T-helper 1 cell (primary cell): ENCODE measurements at places on chromosomes 12 and 14.

GRCh38 chr14:100144996-100145646 is 14.3 kb downstream of the DEGS2 start:
- no peak for DNase-seq

GRCh38 chr14:25846246-25846645 is 751.6 kb downstream of the NOVA1 start:
- DNase-seq, result no peak

DNA sequence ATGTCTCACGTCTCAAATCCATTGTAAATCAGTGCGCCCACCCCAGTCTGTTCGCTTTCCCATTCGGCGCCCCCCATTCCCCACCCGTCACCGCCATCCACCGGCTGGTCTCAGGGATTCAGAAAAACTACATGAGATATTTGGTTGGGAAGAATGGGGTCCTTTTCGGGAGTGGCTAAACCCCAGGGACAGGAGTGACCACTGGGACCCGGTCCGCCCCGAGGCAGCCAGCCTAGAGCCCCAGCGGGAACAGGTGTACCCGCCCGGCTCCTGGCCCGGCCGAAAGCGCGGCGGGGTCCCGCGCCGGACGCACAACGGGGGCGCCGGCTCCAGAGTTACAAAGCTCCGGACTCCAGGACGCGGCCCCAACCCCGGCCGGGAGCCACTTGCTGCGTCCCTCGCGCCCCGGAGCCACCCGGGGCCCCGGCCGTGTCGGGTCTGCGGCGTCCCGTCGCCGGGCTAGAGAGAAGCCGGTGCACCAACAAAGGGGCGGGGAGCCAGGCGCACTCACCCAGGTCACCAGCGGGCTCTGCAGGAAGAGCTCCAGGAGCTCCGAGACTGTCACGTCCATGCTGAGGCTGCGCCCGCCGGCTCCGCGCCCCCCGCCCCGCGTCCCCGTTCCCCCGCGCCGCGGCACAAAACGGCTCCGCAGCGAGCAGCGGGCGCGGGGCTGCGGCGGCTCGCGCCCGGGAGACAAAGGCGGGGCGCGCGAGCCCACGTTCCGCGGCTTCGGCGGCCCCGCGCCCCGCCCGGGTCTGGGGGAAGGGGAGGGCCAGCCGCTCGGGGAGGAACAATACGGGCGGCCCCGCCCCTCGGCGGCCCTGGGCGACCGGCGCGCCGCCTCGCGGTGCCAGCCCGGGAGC is at the start of gene CCDC88C:
TSS of gene CCDC88C (minus strand) at position 701 of the 863 bp plus-strand sequence. CDS start at position 571, 130 bp downstream.
- DNase-seq, result peak; percentile 80

- no peak for DNase-seq
Measured at GRCh38 chr14:56195223-56195622, 77.0 kb downstream of the PELI2 start.

GRCh38 chr12:1933342-1934051 is 15.0 kb upstream of the CACNA2D4 start:
- no peak for DNase-seq

DNA sequence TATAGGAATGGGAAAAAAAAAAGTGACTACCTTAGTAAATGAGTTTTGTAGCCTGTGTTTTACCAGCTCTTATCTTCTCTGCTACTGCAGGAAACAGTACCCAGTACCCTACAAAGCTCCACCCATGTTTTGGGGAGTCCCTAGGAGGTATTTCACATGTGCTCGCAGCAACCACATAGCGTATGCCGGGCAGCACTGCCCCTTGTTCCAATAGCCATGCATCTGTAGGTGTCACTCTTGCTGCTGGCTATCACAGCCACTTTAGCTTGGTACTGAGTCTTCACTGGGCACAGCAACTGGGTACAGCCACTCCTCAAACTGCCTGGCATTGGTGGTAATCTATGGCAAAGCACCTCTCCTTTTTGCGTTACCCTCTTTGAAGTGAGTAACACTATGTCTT is 2.0 kb upstream of the MDM1 start:
- DNase-seq, result no peak
